Amygdala (tissue), 56 donors: ENCODE measurements at places on chromosomes 7 and 10.

DNA sequence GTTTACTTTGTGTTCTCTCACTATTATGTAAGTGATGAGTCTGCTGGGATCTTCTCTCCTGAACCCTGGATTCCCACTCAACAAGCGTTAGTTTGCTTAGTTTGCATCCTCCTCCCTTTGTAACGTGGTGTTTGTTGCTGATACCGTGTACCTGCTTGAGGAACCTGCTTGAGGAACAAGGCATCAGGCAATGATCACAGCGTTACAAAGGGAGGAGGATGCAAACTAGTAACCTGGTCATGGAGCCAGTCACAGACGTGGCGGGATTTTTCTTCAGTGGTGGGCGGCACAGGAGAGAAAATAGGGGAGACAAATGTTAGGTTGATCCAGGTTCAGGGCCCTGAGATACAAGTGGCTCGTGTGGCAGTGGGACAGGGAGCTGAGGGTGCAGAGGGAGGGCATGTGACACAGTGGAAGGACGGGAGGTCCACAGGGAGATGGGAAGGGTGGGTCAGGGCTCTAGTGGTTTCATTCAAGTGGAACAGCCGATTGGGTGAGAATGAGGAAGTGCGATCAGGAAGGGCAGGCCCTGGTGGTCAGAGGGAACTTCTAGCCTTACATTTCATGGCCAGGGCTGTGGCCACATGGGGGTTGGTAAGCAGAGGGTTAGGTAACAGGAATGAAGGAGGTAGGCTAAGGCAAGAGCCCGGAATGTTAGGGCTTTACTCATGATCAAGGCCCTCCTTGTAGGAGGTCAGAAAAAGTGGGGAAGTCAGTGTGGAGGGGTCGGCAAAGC is 38.0 kb downstream of the SNX10 start:
- no peak for DNase-seq

DNA sequence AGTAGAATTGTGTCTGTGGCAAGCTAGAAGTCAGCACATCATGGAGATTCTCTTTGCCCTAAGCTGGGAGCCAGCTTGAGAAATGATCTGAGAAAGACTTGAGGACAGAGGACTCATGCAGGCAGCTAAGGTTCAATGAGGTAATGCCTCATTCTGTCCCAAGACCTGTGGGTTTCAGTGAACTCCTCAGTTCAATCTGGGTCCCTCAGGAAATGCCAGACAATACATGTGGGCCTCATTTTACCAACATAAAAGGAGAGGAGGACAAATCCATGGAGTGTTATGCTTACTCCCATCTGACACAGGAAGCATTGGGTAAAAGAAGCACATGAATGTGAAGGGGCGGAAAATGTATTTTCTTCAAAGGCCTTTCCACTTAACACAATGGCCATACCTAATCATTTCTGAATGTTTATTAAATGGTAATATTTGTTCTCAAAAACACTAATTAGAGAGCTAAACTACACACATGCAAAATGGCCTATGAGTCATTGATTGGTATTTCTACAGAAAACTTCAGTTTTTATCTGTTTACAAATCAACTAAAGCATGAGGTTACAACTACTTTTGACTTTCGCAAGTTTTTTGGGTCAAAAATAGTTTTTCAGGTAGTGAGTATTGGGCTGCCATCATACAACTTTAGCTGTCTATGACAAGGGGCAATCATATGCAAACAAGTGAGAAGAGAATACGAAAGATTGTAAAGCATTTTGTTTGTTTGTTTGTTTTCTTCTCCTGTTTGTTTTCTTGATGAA is 205.3 kb downstream of the CHRM2 start:
- no peak for DNase-seq

DNA sequence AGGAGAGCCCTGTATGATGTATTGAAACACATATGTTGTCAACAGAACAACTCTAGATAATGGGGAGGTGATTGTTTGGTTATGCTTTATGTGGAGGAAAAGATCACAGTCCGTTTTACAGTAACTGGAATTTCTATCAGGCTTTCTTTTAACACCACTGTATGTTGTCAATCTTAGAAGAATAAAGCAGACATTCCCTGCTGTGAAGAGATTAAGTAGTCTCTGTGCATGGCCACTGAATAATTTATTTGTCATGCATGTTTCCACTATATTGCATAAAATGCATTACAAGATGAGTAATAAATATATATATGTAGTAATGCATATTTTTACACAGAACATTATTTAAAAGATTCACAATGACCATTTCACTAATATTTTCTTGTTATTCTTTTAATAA is 440.0 kb downstream of the ANKRD7 start:
- no peak for DNase-seq

DNA sequence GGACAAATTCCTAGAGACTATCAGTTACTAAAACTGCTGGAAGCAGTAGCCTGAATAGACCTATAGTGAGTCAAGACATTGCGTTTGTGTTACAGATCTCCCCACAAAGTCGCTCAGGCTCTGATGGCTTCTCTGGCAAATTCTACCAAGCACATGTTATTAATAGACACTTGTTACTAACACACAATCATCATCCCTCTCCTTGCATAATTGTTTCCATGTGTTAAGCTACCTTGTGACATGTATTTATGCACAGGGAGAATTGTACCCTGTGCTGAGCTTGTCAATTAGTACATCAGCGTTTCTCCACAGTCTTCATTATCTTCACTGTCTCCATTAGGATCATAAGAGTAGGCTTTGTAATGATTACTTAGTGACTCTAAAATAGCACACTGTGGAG is 31.2 kb downstream of the DYNC2I1 start:
- no peak for DNase-seq

- DNase-seq: no peak
These were observed 25.1 kb downstream of the DOCK1 start for GRCh38 chr10:126930131-126930882.

GRCh38 chr10:71402005-71402404 is 5.3 kb downstream of the CDH23 start:
- DNase-seq: no peak

DNA sequence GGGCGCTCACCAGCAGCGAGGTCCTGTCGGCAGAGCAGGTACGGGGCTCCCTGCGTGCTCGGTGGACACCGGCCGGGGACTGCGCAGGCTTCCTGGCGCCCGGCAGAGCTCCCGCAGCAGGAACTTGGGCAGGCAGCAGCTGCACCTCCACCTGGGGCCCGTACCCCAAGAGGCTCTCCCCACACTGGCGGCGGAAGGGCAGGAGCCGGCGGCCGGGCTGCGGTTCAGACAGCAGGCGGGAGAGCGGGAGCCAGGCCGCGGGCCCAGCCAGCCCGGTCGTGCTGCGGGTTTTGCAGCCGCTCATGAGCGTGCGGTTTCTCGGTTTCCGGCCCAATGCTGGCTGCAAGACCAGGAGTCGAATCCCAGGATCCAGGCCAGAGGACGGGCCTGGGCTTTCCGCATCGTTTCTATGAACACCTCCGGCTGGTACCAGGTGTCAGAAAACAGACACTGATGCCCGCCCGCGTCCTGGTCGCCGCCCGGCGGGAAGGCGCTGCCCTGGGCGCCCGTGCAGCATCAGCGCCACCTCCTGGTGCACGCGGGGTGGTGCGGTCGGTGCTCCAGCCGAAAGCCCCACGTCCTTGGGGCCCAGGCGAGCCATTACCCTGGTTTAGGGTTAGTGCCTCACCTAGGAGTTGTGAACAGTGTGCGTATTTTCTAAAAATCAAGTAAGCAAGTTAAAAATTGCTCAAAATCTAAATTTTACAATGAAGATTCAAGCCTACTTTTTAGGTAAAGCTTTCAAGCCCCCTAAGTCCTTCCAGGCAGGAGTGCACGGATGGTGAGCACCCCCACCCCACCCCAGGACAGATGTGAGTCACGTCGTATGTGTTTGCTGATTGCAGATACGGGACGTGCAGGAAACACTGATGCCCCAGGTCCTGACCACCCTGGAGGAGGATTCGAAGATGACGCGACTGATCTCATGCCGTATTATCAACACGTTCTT is 47.4 kb upstream of the PRKAR1B start:
- peak; percentile 22 for DNase-seq

DNA sequence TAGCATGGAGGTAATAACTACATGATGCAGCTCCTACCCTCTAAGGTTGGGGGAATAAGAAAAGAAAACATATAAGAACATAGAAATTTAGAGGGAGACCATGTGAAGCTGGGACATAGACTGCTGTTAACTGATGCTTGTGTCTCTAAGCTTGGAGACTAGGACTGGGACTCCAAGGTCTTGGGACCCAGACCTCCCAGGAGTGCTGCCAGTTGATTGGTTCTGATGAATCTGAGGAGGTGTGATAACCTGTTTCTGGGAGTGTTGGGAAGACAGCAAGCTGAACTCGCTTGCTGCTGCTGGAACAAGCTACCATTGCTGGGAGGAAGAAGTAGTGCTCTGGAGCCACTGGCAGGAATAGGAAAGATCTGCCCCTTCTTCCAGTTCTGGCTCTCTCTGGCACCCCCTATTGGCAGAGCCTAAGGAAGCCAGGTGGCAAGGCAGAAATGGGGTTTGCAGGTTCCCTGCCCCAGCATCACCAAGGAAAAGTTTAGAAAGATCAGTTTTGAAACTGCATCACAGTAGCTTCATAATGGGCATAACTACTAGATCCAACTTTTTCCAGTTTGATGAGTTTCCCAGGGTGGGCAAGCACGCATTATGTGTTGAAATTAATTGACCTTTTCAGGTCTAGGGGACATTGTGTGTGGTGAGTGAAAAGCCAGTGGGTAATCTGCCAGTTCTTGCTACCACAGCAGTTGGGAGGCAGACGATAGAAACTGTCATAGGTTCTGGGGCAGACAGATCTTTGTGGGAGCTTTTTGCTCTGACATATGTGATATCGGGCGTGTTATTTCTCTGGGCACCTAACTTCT is 140.7 kb downstream of the SND1 start:
- DNase-seq: no peak

- no peak for DNase-seq
These were observed 157.2 kb upstream of the TNRC18 start for GRCh38 chr7:5580714-5581395.

GRCh38 chr7:68381731-68382130 is 1216.5 kb upstream of the AUTS2 start:
- no peak for DNase-seq

DNA sequence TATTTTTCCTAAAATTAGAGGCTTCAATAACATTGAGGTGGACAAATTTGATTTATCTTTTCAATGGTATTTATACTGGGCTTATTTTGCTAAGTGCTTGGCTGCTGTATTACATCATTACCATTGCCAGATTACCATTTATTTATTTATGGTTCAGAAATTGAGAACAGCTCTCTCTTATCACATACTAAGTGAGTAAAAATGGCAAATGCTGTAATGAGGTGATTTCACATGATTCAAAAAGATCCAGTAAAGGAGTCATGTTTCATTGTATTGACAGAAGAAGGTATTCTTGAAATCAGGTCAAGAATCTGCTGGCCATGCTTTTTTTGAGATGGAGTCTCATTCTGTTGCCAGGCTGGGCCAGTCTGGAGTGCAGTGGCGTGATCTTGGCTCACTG is 322.6 kb downstream of the KIF20B start:
- DNase-seq: no peak

GRCh38 chr7:128815289-128815942 is 14.8 kb upstream of the FLNC start:
- no peak for DNase-seq

GRCh38 chr10:1652151-1652550 is 85.2 kb downstream of the ADARB2 start:
- no peak for DNase-seq

GRCh38 chr7:102992938-102993717 is 80.3 kb downstream of the LRRC17 start:
- no peak for DNase-seq

DNA sequence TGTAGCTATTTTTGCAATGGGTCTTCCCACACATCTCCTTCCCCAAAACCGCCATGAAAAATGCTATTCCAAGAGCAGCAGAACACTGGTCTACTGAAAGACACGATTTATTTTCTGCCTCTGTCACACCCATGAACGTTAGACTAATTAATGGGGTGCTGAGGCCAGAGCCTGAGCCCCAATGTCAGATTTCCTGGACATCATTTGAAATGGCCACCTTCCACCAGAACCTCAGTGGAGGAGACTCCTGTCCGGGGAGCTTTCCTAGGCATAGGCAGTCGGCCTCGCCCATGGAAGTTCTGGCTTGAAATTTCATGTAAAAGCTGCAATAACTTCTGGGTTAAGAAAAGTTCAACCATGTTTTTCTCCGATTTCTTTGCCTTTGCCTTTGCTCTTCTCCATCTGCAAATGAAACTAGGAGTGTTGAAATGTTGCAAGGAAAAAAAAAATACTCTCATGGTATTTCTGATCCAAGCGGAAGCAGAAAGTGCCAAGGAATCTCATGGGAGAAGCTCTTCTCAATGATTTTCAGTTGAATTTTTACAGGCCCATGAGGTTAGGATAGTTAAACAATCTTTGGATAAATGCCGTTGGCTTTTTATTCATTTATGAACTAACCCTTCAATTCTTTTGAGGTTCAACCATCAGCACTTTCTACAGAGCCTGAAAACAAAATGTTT is 570.8 kb upstream of the MGMT start:
- no peak for DNase-seq

DNA sequence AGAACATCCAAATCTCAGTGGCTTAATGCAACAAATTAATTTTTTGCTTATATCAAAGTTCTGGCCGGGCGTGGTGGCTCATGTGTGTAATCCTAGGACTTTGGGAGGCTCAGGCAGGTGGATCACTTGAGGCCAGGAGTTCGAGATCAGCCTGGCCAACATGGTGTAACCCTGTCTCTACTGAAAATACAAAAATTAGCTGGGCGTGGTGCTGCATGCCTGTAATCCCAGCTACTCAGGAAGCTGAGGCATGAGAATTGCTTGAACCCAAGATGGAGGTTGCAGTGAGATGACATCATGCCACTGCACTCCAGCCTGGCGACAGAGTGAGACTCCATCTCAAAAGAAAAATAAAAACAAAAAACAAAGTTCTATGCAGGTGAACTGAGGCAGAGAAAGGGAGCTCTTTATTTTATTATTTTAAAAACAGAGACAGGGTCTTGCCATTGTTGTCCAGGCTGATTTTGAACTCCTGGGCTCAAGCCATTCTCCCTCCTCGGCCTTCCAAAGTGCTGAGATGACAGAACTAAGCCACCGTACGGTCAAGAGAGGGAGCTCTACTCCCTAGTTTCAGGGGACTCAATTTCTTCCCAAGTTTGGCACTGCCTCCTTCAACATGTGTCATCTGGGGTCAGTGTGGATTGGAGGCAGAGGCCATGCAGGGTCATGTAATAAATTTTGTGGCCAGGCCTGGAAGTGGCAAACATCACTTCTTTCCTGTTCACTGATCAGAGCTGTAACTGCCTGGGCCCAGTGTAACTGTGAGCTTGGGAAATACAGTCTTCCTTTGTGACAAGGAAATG is 2.4 kb downstream of the ADCK2 start:
- peak; percentile 19 for DNase-seq

- no peak for DNase-seq
These were observed 13.5 kb downstream of the GHRHR start for GRCh38 chr7:30977222-30977621.

DNA sequence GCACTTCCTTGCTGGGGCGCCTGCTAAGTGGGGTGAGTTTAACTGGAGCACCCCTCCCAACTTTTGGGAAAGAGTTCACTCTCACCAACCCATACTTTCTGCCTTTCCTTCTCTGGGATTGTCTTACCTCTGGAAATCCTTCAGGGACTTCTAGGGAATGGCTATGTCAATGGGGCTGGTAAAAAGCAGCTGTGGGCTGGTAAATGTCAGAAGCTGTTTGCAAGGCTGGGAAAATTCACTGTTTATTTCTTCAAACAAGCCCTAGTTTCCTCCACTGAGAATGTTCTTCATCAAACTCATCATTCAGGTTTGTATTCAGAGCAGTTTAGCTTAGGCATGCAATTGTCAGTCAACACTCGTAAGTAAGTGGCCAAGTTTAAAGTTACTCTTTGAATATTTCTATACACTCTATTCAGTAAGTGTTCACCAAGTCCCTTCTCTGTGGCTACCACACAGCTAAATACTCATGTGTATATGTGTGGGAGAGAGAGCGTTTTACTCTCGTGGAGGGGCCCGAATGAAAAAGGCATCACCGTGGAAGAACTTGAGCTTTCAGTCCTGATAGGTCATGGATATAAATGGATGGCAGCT is 654.8 kb downstream of the LRMDA start:
- DNase-seq: no peak
